ENCODE measurements at places on chromosomes 6 and 20. TPM values are rescaled to one million over a fixed set of nuclear protein-coding genes. Genes with fewer than 3 reads are reported as not detected.

The LCA5 gene
- 0.74 TPM for total RNA-seq

The SEC63 gene
- 17.9 TPM for total RNA-seq

The BTN1A1 gene
- total RNA-seq = not detected

The HSPA12B gene
- 0.43 TPM for total RNA-seq

The FRMD1 gene
- total RNA-seq = 0.03 TPM

The PARD6B gene
- 2.7 TPM for total RNA-seq

The CRISP2 gene
- not detected for total RNA-seq

The NRN1 gene
- 0.59 TPM for total RNA-seq

The COL9A3 gene
- total RNA-seq = 0.70 TPM

The ARHGAP18 gene
- 5.2 TPM for total RNA-seq

The RIPOR3 gene
- not detected for total RNA-seq

The BAK1 gene
- total RNA-seq = 43.4 TPM

The SUMO4 gene
- not detected for total RNA-seq

The VEGFA gene
- 30.8 TPM for total RNA-seq

The HLA-F gene
- total RNA-seq = 4.3 TPM

The CPNE5 gene
- total RNA-seq = 0.16 TPM

The BPI gene
- total RNA-seq = not detected

The ALDH5A1 gene
- total RNA-seq = 8.0 TPM

The CCN6 gene
- total RNA-seq = not detected

The CDC5L gene
- 18.1 TPM for total RNA-seq

The ZBP1 gene
- total RNA-seq = not detected

The ZSCAN23 gene
- total RNA-seq = not detected

Data from A549 treated with Hydrocortisone at 1 μM for 4 hours (cell line).